NCI-H345 (cell line): ENCODE measurements at places on chromosomes 7 and 10.

- DNase-seq = no peak
Observed at GRCh38 chr7:157403646-157404401, 67.0 kb downstream of the DNAJB6 start.

- no peak for DNase-seq
Observed at GRCh38 chr10:98106531-98106930, 27.9 kb upstream of the R3HCC1L start.

DNA sequence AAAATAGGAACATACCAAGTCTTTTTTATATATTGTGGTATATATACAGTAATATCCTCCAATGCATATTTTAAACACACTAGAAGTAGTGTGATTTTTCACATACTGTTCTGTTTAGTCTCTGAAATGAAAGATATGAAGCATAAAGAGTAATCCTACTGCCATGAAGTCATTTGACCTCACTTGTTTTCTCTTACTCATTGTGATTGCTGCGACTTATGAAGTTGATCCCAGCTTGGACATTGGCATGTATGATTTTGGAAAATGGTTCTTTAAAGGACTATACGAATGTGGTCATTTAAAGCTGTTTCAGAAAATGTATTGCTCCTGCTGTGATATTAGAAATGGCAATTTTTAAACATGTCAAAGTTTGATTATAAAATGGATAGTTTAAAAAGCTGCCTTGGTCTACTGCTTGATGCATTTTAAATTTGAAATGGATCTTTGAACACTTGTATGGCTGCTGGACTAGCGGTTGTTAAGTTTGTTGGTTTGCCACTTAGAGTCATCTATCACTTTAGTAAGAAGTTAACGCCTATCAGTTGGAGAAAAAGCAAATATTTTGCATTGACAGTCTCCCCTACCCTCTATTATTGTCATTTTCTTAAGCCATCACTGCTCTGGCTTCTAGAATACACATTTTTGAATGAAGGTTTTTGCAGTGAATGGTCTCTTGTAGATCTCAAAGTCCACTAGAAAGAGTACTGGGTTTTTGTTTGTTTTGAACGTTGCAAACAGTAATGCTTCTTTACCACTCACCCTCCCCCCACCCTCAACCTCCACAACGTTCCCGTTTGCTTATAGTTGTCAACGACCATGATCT is 881 bp upstream of the PCGF5 start:
- no peak for DNase-seq

DNA sequence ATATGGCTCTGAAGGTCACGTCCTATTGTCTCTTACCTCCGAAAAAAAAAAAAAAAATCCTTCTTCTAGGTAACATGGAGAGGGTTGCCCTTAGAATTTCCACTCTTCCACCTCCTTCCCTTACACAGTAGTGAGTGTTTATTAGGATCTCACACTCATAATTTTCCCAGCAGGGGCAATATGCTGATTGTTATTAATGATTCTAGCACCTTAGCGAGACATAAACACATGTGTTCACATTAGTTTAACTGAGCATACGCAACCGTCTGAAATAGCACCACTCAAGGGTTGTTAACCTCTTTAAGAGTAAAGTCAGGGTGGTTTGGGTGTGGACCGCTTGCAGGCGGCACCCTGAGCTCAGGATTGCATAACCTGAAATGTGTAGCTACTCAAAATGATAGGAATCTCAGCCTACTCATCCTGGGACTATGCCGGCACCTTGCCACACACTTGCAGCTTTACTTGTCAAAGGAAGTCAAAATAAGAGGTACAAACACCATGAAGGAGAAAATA is 52.2 kb downstream of the CPEB3 start:
- no peak for DNase-seq

DNA sequence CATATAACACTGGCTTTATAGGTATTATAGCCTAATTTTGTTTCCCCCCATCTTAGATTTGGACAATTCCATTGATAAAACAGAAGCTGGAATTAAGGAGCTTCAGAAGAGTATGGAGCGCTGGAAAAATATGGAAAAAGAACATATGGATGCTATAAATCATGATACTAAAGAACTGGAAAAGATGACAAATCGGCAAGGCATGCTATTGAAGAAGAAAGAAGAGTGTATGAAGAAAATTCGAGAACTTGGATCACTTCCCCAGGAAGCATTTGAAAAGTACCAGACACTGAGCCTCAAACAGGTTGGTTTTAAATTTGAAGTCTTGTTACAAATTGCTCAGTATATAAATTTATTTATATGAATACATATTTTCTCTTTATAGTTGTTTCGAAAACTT is 34.1 kb downstream of the SMC3 start:
- DNase-seq = no peak

DNA sequence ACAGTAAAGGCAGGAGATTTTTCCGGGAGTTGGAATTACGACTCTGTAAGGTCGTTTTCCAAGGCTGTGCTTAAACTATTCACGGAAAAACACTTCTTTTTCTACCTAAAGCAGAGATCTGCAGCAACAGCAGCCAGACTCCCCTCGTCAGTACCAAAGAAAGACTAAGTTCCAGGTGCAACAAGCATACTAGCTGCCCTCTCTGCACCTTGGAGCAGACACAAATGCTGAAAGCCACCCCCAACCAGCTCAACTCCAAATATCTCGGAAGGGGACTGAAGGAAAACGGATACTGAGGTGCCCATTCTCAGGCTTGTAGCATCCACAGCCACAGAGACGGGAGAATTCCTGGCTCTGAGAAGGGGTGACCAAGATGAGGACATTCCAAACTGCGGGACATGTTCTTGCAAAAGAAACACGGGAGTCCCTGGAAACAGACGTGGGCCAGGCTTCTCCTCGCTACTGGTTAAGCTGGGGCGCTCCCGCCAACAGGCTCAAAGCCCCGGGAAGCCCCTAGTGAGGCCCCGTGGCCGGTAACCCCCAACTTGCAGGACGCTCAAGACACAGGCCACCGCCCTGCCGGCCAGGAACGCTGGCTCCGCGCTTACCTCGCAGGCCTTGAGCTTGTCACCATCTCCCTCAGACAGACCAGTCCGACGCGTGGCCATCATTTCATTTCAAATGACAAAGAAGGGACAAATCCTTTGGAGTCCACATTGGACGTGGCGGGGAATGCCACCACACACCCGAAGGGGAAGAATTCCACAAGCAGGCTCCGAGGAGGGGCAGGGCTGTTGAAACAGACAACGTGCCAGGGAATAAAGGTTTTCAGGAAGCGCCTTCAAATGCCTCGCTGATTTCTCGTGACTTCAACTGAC is 2.2 kb downstream of the ARHGAP21 start:
- no peak for DNase-seq

GRCh38 chr7:147547252-147547897 is 1043.2 kb upstream of the C7orf33 start:
- DNase-seq = no peak

GRCh38 chr7:123432601-123433000 is 101.8 kb downstream of the IQUB start:
- DNase-seq = no peak

- peak; percentile 42 for DNase-seq
Observed at GRCh38 chr7:141073173-141073640, 657 bp upstream of the TMEM178B start.

- no peak for DNase-seq
Observed at GRCh38 chr7:105932835-105933477, 30.1 kb upstream of the CDHR3 start.

- DNase-seq = no peak
Observed at GRCh38 chr7:2633538-2634266, 1.9 kb downstream of the TTYH3 start.

DNA sequence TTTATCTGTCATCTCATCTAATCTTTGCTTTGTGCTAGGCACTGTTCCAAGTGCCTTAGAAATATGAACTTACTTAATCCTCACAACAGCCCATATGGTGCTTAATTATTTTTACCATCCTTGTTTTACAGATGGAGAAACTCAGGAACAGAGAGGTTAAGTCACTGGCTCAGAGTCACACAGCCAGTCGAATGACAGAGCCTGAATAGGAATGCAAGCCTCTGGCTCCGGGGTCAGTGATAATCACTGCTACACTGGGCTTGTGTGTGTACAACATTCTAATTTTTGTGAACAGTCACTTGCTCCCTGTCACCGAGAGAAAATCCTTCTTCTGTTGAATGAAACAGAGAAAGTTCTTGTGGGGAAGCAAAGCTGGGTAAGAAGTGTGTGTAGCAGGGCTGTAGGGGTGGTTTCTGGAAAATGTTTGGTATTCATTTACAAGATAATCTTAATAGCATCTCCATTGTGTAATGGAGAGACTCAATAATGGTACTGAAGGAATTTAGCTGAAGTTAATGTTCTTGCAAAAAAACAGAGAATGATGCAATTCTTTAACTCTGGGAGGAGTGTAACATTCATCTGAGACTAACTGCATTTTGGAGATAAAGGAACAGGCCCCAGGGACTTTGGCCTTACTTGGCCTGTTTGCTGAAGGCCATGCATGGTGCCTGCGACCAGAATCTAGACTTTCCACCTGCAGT is 290.6 kb downstream of the FRMD4A start:
- no peak for DNase-seq

GRCh38 chr7:88757371-88757770 is 2.1 kb upstream of the ZNF804B start:
- no peak for DNase-seq

DNA sequence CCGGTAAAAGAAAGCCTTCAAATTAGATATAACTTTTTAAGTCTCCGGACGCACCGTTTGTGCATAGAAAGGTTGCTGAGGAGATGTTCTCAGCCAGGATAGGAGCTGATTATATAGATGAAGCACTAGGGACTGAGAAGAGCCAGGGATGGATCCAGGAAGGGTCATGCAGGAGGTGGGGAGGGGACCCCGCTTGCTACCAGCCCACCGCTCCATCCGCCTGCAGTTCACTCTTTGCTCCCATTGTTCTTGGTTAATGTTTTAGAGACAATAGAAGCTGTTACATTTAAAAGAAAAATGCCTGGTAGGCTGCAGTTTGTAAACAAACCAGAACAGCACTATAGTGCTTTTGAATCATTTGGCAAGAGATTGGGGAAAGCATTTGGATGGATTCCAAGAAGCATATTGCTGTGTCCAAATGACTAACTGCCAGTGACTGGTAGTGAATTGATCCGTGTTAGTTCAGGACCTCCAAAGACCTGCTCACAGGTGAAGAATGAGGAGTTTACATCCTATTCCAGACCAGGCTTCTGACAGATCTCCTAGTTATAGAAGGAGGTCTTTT is 175.9 kb upstream of the TAC1 start:
- DNase-seq = peak; percentile 93

- peak; percentile 26 for DNase-seq
Observed at GRCh38 chr10:90871279-90871765, 452 bp upstream of the RPP30 start.
